ENCODE measurements at places on chromosomes 2 and 18.

GRCh38 chr2:74573747-74574562 is 19.4 kb downstream of the DOK1 start:
- DNase-seq = no peak

- no peak for DNase-seq
These were observed 61.0 kb upstream of the SERPINE2 start for GRCh38 chr2:224099861-224100643.

DNA sequence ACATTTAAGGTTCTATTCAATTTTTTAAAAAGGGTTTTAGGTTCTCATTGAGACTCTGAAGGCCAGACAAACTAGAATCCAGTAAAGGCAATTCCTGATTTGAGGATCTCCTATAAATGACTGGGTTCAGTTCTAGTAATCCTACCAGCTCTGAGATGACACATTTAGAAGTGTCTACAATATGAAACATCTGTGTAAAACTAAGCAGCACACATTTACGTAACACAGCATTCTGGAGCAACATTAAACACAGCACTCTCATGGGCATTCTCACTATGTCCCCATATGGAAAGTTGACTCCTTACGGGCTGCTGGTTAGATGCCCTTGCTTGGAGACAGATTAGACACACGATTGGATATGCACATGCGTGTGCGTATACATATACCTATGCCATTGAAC is 114.4 kb downstream of the ZNF385B start:
- no peak for DNase-seq

- no peak for DNase-seq
These were observed 43.0 kb upstream of the KCNE4 start for GRCh38 chr2:223008956-223009355.

- DNase-seq = no peak
These were observed 174.1 kb upstream of the ZFP36L2 start for GRCh38 chr2:43400508-43400907.

- no peak for DNase-seq
These were observed 111.0 kb upstream of the LINC00305 start for GRCh38 chr18:64259871-64260270.

- no peak for DNase-seq
These were observed 140.6 kb downstream of the EPHA4 start for GRCh38 chr2:221431477-221431876.

DNA sequence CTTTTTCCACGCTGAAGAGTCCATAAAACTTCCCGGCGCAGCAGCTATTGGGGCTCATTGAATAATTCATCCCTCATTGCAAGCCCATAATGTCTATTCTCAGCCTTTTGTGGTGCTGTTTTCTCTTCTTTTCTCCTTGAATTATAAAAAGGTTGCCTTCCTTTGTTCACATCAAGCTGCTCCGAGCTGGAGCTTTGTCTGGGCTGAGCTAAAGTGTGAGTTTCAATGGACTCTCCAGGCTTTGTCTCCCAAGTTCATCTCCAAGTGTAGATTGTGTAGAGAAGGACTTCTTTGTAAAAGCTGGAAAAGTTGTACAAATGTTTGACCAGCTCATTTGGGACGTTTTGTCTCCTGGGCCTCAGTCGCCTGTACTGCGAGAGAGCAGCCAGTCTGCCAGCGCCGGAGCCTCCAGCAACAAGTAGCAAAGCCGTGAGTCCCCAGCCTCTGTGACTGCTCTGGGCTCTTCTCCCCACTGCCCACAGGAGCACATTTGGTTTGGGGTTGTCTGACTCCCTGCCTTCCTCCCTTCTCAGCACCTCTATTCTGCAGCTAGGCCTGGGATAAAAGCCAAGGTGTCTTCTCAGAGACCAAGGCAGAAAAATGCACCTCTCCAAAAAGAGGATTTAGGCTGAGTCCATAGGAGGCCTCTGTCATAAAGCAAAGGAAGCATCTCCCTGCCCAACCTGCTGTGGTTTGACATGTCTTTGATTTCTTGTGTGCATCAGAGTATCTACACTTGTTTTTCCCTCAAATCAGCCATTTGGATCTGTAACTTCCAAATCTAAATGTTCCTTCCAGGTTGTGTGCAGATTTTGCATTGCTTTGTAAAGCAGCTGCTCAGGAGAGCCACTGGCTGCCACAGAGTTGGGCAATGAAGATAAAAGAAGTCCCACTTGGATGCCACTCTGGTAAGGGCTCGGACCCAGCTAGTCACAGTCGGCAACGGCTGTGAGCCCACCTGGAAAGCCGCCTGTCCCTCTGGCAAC is 6.4 kb downstream of the PAX3 start:
- DNase-seq = no peak

GRCh38 chr2:147910990-147911473 is 66.2 kb downstream of the ACVR2A start:
- no peak for DNase-seq

GRCh38 chr2:42895134-42895790 is 102.9 kb upstream of the HAAO start:
- DNase-seq = no peak

- no peak for DNase-seq
These were observed 1.5 kb downstream of the ZFAND2B start for GRCh38 chr2:219207884-219208740.

- no peak for DNase-seq
These were observed 123.6 kb downstream of the MAP3K20 start for GRCh38 chr2:173199294-173199693.

DNA sequence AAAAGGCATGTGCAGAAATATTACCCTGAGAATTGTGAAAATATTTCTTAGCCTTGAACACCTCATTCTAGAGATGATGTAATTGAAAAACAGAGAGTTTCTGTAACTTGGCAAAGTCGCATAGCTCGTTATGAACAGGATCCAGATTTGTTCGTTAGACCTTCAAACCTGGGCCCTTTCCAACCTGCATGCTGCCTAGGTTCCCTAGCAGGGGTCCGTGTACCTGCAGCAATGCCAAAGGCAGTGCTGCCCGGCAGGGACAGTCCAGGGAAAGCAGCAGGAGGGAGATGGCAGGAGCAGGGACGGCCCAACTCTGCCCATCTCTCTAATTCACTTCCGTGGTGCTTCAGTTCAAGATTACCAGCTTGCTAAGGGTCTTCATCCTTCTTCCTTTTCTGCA is 12.0 kb downstream of the PIEZO2 start:
- no peak for DNase-seq

GRCh38 chr2:236851187-236851586 is 234.5 kb upstream of the COPS8 start:
- no peak for DNase-seq

- no peak for DNase-seq
These were observed 85.8 kb downstream of the SH3RF3 start for GRCh38 chr2:109214651-109215371.

GRCh38 chr2:181657379-181657778 is 474 bp upstream of the CERKL start:
- no peak for DNase-seq

DNA sequence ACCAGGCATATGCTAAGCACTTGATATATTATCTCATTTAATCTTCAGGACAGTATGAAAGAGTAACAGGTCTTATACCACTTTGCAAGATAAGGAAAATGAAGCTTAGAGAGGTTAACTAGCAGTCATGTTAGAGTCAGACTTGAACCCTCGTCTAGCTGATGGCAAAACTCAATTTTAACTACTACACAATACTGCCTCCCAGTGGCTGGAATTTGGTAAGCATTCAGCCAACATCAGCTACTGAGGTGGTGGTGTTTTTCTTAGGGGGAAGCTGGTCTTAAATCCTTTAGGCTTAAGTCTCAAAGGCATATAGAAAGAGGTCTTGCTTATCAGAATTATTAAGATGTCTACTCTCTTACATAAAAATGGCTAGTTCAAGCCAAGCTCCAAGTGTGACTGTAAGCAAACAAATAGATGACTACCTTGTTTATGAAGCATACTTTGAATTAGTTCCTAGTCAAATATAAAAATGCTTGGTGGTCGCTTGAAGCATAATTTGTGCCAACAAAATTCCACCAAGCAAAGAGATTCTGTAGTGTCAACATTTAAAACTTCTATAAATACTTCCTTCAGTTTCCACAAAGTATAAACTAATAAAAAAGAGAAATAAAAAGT is 325.4 kb upstream of the FIGN start:
- DNase-seq = no peak

DNA sequence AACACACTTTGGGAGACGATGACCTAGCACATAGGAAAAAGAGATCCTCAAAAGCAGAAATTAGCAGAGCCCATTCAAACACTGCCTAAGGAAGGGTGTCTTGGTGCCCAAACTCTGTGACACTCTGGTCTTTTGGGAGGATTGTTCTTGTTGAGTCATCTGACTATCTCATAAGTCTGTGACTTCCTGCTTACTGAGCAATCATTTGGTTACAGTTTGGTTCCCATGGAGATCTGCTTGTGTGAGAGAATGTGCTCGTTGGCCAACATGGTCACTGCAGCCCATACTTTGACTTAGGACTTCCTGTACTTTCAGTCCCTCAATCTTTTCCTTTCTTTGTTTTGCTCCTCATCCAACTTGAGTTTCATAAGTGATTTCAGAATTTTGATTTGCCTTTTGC is 602.9 kb downstream of the NYAP2 start:
- DNase-seq = no peak

DNA sequence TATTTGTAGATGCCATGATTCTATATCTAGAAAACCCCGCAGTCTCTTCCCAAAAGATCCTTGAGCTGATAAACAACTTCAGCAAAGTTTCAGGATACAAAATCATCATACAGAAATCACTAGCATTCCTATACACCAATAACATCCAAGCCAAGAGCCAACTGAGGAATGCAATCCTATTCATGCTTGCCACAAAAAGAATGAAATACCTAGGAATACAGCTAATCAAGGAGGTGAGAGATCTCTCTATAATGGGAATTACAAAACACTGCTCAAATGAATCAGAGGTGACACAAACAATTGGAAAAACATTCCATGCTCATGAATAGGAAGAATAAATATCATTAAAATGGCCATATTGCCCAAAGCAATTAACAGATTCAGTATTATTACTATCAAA is 551.4 kb upstream of the SLC39A10 start:
- DNase-seq = no peak

GRCh38 chr2:15134957-15135356 is 426.2 kb downstream of the NBAS start:
- no peak for DNase-seq

DNA sequence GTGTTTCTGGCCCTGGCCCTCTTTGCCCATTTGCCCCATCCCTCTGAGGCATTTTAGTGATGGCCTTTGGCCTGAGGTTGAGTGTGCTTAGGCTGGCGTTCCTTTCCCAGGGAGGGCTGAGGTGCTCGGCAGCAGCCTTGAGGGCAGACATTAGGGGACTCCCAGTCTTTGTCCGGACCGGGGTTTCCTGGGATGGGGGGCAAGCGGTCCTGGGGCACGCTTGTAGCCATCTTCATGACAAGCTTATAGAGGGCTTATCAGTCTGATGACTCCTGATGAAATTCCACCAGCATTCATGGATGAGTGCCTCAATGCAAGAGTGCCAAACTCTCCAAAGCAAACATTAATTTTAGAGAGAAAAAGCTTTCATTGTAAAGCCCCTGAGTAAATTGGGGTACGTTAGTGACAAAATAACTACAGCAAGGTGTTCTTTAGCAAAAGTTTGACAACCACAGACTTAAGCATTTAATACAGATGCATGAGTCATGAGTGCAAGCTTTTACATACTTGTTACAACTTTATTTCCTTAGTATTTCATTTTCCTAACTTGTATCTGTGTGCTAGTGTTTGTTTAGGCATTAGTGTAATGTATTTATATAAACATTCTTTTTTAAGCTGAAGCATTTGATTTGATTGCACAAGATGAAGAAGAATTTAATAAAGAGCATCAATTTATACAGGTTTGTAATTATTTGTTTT is 45.6 kb downstream of the CEP192 start:
- DNase-seq = no peak

- no peak for DNase-seq
These were observed 27.1 kb upstream of the TGIF1 start for GRCh38 chr18:3422905-3423304.

GRCh38 chr18:61261870-61262269 is 71.4 kb upstream of the CDH20 start:
- DNase-seq = no peak

- DNase-seq = no peak
These were observed 173.0 kb upstream of the REV1 start for GRCh38 chr2:99662761-99663341.

DNA sequence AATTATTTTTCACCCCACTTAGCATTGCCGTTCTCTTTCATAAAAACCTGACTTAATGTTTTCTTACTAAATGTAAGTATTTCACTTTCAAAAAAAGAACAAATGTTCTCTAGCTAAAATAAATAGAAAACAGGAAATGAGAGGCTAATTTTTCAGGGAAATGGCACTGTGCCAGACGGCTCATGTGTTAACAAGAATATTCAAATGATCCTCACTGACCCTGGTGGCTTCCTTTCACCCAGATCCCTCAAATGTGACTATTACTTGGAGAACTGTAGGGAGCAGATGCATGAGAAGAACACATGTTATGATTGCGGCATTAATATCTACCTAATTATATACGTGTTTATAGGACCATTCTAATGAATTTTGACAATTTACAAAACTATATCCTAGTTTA is 827.7 kb downstream of the SOCS6 start:
- DNase-seq = no peak

DNA sequence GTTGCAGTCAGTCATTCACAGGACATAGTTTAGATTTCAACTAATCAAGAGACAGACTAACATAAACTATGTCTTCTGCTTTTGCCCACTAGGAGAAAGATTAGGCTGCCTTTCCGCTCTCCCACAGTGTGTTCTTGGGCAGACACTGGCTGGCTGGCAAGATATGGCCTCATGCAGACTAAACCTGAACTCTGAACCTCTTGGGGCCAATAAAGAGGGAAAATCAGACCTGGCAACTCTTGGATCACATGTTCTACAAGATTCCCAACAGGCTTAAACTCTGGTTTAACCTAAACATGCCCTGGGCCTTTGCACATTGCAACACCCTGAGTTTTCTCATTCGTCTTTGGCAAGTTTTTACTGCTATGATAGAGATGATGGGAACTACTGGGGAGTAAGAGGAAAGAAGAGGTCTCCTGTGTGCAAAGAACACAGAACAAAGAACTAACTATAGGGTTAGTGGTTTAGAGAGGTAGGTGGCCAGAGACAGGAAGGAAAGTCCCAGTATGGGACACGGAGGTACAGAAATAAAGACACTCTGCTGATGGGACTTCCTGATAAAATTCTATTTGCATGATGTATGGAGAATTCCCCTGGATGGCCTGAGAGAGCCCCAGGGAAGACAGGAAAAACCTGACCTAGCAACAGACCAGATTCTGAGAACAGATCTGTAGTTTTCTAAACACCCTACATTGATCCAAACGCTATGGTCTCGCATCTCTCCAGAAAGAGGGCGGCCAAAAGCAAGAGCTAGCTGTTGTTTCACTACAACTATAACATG is 2.0 kb upstream of the ATRAID start:
- DNase-seq = no peak
